ENCODE measurements at places on chromosomes 11 and 22.

DNA sequence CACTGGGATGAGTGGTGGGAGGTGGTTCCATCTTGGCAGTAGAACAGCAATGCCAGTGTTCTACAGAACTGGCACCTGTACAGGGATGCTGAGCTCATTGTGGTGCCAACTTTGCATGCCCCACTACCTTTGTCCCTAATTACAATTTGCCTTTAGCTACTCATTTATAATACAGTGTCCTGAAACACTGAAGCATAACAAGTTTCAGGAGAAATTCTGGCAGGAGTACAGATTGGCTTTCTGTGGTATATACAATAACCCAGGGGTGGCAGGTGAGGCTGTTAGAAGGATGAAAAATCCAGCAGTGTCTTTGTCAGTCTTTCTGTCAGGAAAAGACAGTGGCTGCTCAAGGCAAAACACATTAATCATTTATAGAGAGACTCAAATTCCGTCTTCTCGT is 240.3 kb downstream of the FAM76B start:
- no peak for DNase-seq

- no peak for DNase-seq
Observed at GRCh38 chr11:107840129-107840484, 18.5 kb downstream of the SLC35F2 start.

DNA sequence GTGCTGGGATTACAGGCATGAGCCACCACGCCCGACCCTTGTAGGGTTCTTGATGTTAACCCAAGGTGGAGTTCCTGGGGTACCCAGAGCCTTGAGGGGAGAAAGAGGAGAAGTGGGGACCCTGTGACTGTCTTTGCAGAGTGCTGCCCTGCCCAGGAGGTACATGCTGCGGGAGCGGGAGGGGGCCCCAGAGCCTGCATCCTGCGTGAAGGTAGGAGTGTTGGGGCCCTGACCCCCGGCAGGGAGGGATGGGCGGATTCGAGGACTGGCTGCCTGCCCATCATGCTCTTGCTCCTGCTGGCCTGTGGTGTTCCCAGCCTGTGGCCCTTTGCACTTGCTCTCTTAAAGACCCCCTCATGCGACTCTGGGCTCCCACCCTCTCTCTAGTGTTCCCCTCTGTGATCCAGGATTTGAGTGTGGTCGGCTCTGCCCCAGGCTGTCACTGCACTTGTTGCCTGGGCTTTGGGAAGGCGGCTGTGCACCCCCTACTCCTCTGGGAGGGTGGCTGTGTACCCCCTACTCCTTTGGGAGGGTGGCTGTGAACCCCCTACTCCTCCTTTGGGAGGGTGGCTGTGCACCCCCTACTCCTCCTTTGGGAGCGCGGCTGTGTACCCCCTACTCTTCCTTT is 4.5 kb downstream of the SCO2 start:
- DNase-seq = no peak

DNA sequence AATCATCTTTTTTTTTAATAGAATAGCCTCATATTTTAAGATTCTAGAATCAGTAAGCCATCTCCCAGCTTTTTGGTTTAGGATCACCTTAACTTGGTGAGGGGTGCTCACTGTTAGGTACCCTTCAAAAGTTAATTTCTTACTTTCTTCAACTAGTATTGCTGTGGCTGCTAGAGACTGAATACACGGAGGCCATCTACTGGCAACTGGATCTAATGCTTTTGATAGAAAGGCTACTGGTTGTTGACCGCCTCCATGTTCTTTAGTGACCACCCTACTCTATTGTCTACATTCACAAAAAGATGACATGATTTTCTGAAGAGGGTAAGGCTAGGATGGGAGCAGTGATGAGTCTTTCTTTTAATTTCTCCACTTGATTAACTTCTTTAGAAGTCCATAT is 16.7 kb upstream of the ALDH3B2 start:
- DNase-seq = no peak

- no peak for DNase-seq
Observed at GRCh38 chr11:60318726-60319125, 8.3 kb upstream of the MS4A6E start.

DNA sequence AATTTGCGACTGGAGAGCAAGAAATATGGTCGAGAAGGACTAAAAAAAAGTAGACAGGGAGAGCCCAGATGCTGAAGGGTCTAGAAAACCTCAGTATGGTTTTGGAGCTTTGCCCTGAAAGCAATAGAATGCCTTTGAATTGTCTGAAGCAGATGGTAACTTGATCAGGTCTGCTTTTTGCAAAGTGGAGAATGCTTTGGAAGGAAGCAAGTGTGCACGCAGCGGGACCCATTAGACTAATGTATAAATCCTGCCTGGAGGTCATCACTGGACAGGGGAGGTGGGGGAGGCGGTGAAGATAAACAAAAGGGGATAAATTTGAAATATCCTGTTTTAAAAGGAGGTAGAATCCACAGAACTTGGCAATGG is 757 bp upstream of the HINFP start:
- no peak for DNase-seq

DNA sequence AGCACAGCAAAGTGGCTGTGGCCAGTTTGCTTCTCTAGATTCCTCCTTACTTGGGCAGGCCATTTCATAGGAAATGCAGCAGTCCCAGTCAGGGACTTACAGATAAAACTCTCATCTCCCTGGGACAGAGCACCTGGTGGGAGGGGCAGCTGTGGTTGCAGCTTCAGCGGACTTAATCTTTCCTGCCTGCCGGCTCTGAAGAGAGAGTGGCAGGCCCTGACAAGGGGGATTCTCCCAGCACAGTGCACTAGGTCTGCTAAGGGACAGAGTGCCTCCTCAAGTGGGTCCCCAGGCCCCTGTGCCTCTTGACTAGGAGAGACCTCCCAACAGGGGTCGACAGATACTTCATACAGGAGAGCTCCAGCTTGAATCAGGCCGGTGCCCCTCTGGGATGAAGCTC is 1649.1 kb downstream of the LRRC4C start:
- DNase-seq = no peak

DNA sequence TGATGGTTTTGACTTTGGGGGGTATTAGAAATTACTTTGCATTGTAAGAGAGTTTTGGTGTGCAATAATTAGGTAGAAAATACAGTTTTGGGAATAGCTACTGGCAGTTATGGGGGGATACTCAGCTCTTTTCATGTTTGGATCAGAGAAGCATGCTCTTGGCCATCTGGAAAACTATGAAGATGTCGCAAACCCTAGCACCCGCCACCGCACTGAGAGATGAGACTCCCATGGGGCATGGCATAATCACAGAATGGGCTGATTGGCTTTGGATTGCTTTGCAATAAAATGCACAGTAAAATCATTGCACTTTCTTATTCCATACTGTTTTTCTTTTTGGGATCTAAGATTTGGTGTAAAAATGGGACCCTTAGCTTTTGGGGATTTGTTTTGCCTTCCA is 43.5 kb upstream of the SLC5A12 start:
- no peak for DNase-seq

DNA sequence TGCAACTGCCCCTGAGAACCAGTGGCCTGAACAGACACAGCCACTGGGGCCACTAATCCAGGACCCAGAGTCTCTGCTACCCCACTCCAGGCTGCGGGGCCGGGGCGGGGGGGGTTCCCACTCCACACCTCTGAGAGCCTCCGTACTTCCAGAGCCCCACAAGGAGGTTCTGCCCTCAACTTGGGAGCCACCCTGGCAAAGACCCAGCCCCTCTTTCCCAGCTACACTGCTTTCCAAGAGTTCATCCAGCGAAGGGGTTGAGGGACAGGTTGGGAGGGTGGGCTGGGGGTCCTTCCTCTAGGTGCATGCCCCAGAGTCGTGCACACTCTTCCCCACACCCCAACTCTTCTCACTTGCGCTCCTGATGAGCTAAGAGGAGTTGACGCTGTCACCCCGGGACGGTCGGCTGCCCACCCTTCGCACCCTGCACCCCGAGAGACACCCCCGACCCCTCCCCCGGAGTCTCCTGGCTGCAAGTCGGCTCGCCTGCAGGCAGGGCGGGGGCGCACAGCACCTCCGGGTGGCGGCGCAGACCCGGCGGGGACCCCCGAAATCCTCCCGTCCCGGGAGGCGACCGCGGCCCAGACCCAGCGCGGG is 531 bp downstream of the RAB3IL1 start:
- DNase-seq = no peak

DNA sequence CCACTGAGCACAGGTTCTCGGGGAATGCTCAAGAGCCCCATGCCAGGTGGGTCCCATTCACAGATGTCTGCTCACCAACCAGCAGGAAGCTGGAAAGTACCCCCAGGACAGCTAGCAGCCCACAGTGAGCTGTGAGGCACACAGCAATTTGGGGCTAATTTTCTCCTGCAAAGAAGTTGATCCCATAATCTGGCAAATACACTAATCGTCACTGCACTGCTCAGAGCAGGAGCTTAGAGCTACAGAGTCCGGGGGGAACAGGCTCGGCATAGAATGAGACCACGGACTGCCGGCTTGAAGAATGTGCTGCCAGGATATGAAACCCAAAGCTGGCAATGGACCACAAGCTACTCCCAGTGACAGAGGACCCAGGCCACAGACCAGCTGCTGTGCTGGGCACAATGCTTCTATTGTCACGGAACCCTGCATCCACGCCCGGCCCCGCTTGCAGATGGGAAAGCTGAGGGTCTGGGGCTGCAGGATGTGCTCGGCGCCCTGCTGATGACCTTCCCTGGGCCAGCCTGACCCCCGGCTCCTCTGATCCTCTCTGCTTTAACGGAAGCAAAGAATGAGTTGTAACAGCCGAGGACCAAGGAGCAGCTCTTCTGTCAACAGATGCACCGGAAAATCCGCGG is 239.7 kb downstream of the CTTN start:
- no peak for DNase-seq

DNA sequence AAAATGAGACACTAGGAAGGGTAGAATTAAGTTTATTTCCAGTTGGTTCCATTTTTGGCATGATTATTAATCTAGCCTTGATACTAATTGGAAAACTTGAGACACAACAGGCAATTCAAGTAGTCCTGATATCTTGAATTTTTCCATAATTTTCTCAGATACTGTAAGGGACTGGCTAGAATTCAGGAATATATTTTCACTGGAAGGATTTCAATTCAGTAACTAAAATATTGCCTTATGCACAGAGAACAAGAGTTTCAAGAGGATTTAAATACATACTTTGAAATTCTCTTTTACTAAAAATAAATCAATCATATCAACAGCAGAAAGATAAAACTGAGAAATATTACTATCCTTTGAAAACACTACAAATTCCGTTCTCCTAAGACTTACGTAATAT is 632.9 kb downstream of the LRRC4C start:
- DNase-seq = no peak

GRCh38 chr22:45331486-45331885 is 21.8 kb downstream of the FAM118A start:
- no peak for DNase-seq

DNA sequence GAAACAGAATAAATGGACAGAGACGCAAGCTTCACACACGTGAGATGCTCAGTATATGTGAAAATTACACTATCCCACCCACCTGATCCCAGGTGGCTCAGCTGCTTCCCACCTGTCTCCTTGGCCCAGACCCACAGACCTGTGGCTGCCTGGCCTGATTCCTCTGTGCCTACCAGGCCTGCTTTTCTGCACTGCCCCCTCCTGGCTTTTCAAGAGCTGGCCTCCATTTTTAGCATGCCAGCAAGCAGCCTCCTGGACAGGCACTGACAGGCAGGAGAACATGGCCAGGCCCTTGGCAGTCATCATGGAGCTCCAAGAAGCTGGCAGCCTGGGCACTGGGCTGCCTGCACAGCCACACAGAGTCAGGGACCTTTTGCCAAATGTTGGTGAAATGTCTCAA is 79.5 kb upstream of the HMGXB4 start:
- DNase-seq = no peak

DNA sequence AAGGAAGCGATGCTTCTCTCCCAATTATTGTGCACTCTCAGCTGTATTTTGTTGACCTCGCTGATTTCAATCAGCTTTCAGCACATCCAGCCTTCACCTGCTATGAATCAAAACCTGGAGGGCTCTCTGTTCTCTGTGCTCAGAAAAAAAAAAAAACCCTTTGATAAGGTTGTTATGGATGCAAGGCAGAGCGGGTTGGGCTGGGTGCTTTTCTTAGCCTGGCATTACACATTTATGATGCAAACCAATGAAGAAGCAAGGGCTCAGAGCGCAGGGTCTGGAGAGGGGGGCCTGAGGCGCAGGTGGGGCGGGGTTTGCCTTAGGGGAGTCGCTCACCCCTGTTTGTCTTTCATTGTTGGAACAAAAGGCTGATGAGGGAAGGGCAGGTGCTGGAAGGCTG is 86.0 kb upstream of the CADM1 start:
- DNase-seq = peak; percentile 56

GRCh38 chr11:126756855-126757254 is 243.7 kb downstream of the KIRREL3 start:
- no peak for DNase-seq

- no peak for DNase-seq
Observed at GRCh38 chr11:102465696-102466095, 13.1 kb upstream of the TMEM123 start.

Data from NCI-H510A (cell line).